ENCODE measurements at places on chromosomes 5 and 9. TPM values are rescaled to one million over a fixed set of nuclear protein-coding genes. Genes with fewer than 3 reads are reported as not detected.

- DNase-seq, result no peak
Measured at GRCh38 chr9:93603011-93603410, 26.6 kb downstream of the PHF2 start.

GRCh38 chr9:61673247-61673646 is 483.4 kb downstream of the SPATA31A7 start:
- DNase-seq, result no peak

The UGCG gene
- 78.8 TPM for polyA plus RNA-seq

DNA sequence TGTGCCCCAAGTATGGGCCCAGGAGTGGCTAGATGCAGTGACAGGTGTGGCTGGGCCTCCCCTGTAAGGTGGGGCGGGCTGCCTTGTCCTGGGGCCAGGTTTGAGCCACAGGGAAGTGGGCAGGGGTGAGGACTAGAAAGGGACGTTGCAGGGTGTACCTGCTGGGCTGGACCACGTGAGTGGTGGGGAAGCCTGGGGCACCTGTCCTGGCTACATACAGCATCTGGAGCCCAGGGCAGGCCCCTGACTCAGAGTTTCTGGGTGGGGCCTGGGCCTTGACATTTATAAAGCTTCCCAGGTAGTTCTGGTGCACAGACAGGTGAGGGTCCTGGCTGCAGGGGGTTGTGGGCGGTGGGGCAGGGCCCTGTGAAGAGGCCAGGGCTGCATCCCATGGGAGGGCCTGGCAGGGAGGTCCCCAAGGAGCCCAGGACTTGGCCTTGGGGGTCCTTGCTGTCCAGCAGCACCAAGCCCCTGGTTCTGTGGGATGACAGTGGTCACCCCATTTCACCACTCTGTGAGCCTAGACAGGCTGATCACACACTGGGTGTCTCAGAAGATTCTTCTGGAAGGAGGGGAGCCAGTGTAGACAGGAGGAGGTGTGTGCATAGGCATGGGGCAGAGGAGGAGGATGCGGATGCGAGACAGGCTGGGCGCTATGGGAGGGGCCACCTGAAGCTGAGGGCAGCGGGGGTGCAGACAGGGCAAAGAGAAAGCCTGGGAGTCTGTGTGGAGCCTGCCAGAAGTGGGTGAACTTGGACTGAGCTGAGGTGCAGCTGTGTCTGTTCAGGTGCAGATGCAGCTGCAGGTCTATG is 94.0 kb downstream of the PHF2 start:
- no peak for DNase-seq

DNA sequence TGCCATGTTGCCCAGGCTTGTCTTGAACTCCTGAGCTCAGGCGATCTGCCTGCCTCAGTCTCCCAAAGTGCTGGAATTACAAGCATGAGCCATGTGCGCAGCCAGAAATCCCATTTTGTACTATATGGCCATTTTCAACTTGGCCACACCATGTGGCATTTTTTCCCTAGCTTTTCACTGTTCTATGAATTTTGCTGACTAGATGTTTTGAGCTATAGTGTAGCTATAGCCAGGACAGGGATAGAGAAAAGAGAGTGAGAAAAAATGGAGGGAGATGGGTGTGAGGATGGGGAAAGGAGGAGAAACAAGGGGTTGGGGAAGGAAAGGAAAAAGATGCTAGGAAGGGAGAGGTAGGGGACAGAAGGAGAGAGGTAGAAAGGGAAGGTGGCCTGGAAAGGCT is 46.4 kb downstream of the DMXL1 start:
- no peak for DNase-seq

DNA sequence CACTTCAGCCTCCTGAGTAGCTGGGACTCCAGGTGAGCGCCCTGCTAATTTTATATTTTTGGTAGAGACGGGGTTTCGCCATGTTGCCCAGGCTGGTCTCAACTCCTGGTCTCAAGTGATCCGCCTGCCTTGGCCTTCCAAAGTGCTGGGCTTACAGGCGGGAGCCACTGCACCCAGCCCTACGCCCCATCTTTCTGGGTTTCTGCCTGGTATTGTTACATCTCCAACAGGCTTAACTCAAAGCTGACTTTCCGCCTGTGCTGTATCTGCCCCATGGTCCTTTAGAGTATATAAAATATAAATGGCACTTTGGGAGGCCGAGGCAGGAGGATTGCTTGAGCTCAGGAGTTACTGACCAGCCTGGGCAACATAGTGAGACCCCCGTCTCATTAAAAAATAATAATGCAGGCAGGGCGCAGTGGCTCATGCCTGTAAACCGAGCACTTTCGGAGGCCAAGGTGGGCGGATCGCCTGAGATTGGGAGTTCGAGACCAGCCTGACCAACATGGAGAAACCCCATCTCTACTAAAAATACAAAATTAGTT is 36.5 kb upstream of the GLDC start:
- DNase-seq, result no peak

- DNase-seq, result peak; percentile 3
Measured at GRCh38 chr9:91246846-91247245, 114.9 kb downstream of the AUH start.

The CTNND2 gene
- 2.3 TPM for polyA plus RNA-seq

The FOXD4 gene
- 0.76 TPM for polyA plus RNA-seq

The ZNF474 gene
- polyA plus RNA-seq, result 0.65 TPM

The PHF24 gene
- polyA plus RNA-seq, result 0.14 TPM

GRCh38 chr9:20495098-20495497 is 127.2 kb downstream of the MLLT3 start:
- no peak for DNase-seq

The ADRB2 gene
- 0.23 TPM for polyA plus RNA-seq

All from renal cortex interstitium (tissue), 15 donors.